Jurkat, Clone E6-1 (cell line): ENCODE measurements at places on chromosomes 16 and 17.

DNA sequence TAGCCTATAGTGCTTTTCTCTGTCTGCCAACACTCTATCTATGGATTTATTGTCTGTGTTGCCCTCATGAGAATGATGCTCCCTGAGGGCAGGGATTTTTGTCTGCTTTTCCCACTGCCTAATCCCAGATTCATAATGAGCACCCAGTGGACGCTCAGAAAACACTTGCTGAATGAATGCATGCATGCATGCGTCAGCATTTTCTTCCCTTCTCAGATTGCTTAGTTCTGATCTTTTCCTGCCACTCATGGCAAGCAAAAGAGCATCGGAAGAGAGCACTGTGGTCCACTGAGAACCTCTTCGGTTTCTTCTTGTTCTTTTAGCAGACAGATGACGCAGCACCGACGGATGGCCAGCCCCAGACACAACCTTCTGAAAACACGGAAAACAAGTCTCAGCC, 246.8 kb downstream of the RBFOX1 start:
- DNase-seq, result no peak

DNA sequence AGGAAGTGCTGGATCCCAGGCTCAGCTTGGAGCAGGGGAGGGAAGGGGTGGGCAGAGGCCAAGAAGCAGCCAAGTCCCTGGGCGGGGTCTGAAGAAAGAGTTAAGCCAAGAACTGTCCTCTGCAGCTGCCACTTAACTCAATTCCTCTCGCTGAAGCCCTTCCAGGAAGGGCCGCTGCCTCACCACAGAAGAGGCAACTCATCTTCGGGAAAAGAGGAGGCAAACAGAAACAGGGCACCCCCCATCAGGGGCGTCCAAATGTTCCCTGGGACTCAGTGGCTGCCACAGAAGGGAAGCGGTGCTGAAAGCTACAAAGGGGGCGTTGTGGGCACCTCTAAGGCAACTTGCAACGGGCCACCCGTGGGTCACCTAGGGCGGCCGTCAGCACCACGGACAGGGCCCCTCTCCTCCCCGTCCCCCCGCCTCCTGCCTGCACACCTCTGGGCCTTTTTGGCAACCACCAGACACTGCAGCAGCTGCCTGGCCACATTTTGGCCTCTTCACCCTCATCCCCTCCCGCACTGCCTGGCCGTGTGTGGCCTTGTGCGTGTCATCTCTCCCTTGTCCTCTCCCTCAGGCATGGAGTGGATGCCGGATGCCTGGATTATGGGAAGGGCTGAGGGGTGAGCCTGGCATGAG, 2.5 kb downstream of the TLCD3B start:
- DNase-seq, result no peak

GRCh38 chr17:75693500-75694481, 26.7 kb downstream of the SAP30BP start:
- DNase-seq, result no peak

DNA sequence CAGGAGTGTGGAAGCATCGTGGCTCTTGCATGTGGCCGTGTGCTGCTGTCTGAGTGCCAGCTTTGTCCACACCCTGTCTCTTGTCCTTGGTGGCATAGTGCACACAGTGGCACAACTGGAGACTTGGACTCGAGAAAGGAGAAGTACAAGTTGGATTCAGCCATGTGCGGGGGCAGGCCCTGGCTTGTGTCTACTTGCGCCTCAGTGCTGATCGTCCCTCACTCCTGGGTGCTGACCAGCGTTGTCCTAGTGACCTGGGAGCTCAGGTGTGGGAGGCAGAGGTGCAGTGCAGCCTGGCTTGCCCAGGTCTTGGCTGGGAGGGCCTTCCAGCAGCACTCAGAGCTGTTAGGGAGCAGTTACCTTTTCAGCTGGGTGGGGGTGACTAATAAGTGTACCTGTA, 20.6 kb downstream of the MPRIP start:
- no peak for DNase-seq

- DNase-seq, result no peak
Observed at GRCh38 chr16:6153901-6154300, 1056.3 kb upstream of the EEF2KMT start.

GRCh38 chr16:74700116-74700437, 585 bp downstream of the MLKL start:
- peak; percentile 22 for DNase-seq

- no peak for DNase-seq
Observed at GRCh38 chr17:30915833-30916611, 5.7 kb upstream of the ADAP2 start.

DNA sequence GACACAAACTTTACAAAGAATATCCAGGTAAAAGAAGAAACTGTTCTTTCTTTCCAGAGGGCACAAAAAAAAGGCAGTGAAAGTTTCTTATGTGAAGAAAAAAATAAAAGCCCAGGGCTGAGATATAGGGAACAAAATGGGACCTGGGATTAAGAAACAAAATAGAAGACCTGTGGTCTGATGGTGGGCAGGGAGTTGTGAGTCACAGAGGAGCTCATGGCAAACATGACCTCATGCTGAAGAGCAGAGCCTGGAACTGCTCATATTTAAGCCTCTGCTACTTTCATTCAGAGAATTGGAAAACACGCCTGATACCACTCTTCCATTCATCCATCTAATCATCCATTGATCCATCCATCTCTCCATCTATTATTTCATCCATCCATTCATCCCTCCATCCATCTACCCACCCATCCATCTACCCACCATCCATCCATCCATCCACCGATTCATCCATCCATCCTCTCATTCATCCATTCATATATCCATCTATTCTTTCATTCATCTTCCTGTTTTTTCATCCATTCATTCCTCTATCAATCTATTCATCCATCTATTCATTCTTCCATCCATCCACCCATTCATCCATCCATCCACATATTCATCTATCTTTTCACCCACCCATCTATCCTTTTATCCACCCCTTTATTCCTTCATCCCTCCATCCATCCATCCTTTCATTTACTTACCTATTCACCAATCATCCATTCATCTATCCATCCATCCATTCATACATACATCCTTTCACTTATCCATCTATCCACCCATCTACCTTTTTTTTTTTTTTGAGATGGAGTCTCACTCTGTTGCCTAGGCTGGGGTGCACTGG, 30.0 kb downstream of the WFDC1 start:
- DNase-seq, result no peak

DNA sequence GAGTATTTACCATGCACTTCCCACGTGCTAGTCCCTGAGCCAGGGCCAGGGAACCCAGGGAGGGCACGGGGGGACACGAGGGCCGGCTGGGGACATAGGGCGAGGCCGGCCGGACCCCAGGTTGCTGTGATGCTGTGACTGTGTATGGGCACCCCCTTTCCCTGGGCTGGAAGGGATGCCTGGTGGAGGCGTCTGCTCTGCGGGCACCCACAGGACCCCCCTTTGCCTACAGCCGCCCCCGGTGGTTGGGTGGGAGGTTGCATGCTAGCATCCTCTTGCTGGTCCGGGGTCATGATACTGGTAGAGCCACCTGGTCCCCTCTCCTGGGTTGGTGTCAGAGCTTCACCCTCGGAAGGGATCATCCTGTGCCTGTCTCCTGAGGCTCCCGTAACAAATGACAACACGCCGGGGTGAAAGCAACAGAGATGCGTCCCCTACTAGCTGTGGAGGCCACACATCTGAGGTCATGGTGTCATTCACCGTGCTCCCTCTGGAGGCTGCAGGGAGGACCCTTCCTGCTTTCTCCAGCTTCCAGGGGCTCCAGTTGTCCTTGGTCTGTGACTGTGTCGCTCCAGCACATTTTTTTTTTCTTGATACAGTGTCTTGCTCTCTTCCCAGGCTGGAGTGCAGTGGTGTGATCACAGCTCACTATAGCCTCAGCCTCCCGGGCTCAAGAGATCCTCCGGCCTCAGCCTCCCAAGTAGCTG, 3.1 kb upstream of the CIAO3 start:
- DNase-seq, result no peak

GRCh38 chr16:19559242-19559910, 3.9 kb downstream of the VPS35L start:
- peak; percentile 50 for DNase-seq

- DNase-seq, result no peak
Observed at GRCh38 chr17:60901242-60901641, 223.6 kb downstream of the BCAS3 start.

- DNase-seq, result no peak
Observed at GRCh38 chr17:42275527-42276358, 448 bp downstream of the STAT5B start.

DNA sequence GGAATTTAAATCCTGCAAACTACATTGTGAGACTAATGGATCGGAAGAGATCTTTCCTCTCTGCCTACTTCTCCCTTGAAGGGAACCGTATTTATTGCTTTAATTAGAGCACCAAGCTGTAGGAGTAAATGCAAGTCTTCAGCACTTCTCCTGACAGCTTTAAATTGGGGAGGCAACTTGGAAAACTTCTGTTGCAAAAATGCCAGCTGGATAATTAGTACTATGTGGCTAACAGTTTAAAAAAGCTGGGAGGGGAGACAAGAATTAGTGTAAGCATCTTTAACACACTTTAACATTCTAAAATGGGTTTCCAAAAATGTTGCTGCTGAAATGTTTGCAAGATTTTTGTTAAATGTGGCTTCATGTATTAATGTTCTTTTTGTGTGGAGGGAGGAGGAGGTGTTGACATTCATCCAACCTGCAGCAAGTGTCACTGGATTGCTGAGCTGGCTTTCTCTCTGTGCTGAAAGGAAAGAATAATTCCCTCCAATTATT, 108.5 kb downstream of the PCTP start:
- no peak for DNase-seq

DNA sequence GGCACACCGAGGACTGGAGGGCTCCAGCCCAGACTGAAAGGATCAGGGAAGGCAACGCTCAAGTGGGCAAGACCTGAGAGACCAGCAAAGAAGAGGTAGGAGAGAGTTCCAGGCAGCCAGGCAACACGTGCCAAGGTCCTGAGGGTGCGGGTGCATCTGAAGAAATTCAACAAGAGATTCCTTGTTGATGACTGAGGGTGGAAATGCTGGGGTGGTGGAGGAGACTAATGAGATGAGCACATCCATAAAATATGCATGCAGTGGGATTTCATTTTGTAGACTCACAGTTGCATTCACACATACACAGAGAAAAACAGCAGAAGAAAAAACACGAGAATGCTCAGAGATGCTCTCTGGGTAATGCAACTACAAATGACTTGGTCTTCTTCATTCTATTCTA, 154.8 kb upstream of the FOXF1 start:
- no peak for DNase-seq

GRCh38 chr17:35943537-35943936, at the start of gene LYZL6:
Gene LYZL6 (minus strand): TSS chr17:35943713. CDS start chr17:35939356, 4,357 bp downstream.
- no peak for DNase-seq

GRCh38 chr17:61786088-61786487, 77.2 kb downstream of the BRIP1 start:
- no peak for DNase-seq

DNA sequence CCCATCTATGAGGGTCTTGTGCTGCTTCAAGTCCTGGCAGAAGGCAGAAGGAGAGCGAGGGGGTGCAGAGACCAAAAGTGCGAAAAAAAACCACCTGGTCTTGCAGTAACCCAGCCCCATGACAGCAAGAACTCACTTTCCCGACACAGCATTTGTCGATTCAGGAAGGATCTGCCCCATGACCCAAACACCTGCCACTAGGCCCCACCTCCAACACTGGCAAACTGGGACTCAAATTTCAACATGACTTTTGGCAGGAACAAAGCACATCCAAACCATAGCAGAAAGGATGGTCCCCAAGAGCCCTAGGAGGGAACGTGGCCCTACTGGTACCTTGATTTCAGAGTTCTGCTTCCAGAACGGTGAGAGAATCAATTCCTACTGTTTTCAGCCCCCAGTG, 34.7 kb upstream of the KLHDC4 start:
- DNase-seq, result no peak

DNA sequence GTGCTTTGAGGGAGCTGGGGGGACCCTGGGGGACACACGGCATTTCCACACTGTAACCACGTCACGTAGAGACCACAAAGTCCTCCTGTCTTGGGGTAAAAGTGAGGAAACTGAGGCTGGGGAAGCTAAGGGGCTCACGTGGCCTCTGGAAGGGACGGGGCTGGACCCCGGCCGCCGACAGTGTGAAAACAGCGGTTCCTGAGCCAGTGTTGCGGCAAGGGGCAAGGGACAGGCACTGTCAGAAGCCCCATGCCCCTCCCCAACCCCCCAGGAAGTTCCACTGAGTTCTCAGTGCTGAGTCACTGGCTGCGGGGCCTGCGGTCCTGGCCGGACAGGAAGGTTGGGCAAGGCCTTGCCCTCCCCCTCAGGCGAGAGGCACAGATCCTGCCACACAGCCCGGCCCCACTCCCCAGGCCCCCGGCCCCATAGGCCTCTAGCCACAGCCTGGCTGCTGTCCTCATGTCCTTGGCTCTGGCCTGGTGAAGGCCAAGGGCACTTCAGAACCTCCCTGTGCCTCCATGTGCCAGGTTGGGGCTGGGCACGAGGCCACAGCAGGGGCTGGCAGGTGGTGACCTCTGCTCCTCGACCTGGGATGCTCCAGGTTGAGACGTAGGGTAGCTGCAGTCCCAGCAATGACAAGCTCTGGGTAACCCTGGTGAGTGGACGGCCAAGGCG, 5.0 kb upstream of the CCDC57 start:
- DNase-seq, result no peak

DNA sequence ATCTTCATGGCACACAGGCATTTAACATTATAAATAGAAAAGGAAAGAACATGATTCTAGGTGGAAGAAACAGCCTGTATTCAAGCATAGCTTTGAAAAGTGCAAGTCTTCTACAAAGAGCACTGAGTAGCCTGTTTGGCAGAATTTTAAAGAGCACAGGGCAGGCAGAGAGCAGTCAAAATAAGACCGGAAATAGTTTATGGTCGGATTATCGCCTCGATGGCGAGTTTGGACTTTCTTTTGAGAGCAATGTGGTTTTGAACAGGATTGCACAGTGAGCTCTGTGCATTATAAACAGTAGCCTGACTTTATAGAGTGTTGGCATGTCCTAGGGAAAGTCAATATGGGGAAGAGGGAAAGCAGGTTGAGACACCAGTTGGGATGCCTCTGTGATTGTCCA, 6.2 kb upstream of the TMEM100 start:
- DNase-seq, result no peak

DNA sequence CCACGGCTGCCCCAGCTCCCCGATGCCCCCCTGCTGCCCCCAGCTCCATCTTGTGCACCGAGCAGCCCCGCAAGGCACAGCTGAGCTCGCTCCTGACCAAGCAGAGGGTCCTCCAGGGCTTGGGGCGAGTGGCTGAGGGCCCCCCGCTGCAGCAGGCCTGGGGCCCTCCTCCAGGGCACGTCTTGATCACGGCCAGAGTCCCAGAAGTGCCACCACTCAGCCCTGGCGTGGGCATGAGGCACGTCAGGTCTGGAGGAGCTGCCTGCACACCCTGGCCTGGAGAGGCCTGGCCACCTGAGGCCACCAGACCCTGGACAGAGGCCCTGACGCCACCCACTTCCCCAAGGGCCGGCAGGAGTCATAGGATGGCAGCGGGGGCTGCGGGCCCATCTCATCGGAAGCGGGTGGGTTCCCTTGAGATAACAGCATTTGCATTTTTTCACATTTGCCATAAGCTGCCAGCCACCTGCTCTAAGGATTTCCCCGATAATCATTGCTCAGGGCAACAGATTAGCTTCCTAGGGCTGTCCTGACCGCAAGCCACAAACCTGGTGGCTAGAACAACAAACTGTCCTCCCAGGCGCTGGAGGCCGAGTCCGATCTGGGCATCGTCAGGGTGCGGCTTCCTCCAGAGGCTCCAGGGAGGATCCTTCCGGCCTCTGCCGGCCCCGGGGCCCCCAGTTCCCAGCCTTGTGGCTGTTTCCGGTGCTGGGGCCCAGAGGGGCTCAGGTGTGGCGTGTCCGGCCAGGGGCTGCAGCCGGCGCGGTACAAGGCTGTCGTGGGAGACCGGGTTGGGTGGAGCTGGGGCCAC, 23.9 kb upstream of the C1QTNF8 start:
- DNase-seq, result no peak
